ENCODE measurements at places on chromosomes 5 and 9. TPM values are rescaled to one million over a fixed set of nuclear protein-coding genes. Genes with fewer than 3 reads are reported as not detected.

Gene PCDHB11
- not detected for total RNA-seq

Gene AK8
- 0.15 TPM for total RNA-seq

Gene IL6ST
- 265 TPM for total RNA-seq

Gene ARL10
- 6.7 TPM for total RNA-seq

Gene TEX48
- total RNA-seq = not detected

Gene SLC24A2
- total RNA-seq = not detected
